ENCODE measurements at places on chromosomes 13 and 19. TPM values are rescaled to one million over a fixed set of nuclear protein-coding genes. Genes with fewer than 3 reads are reported as not detected.

KLK15 gene
- not detected for total RNA-seq

HAUS8 gene
- total RNA-seq = 2.7 TPM

CCNE1 gene
- total RNA-seq = 1.2 TPM

TNFSF9 gene
- 1.5 TPM for total RNA-seq

KXD1 gene
- 20.9 TPM for total RNA-seq

FXYD1 gene
- 0.74 TPM for total RNA-seq

COMP gene
- under 0.01 TPM for total RNA-seq

MYO1F gene
- total RNA-seq = 2.5 TPM

RNF113B gene
- total RNA-seq = not detected

ZNF526 gene
- total RNA-seq = 3.7 TPM

MAMSTR gene
- 0.74 TPM for total RNA-seq

NXNL1 gene
- not detected for total RNA-seq

GPR12 gene
- 38.6 TPM for total RNA-seq

SULT2A1 gene
- not detected for total RNA-seq

MED4 gene
- total RNA-seq = 29.3 TPM

OLFM4 gene
- 1.5 TPM for total RNA-seq

NCAN gene
- 238 TPM for total RNA-seq

WDR88 gene
- not detected for total RNA-seq

MUC16 gene
- total RNA-seq = not detected

TPTE2 gene
- total RNA-seq = 0.25 TPM

C1QTNF9B gene
- not detected for total RNA-seq

OR4F17 gene
- total RNA-seq = not detected

MYO16 gene
- 100 TPM for total RNA-seq

CYP4F22 gene
- 0.25 TPM for total RNA-seq

DOCK6 gene
- 2.5 TPM for total RNA-seq

FBXO17 gene
- total RNA-seq = 3.7 TPM

PSG1 gene
- not detected for total RNA-seq

FAM216B gene
- total RNA-seq = 0.74 TPM

ZNF835 gene
- total RNA-seq = 4.9 TPM

SMIM44 gene
- total RNA-seq = not detected

DIRAS1 gene
- 21.4 TPM for total RNA-seq

CACNG7 gene
- total RNA-seq = 12.0 TPM

KPTN gene
- total RNA-seq = 5.7 TPM

PRTN3 gene
- 1.5 TPM for total RNA-seq

ADGRE3 gene
- total RNA-seq = not detected

IZUMO1 gene
- not detected for total RNA-seq

ZNF841 gene
- total RNA-seq = 42.8 TPM

ZNF626 gene
- total RNA-seq = 29.3 TPM

ERFL gene
- not detected for total RNA-seq

TNFSF11 gene
- not detected for total RNA-seq

THSD1 gene
- 6.9 TPM for total RNA-seq

DKKL1 gene
- not detected for total RNA-seq

SIAH3 gene
- 12.5 TPM for total RNA-seq

AMER2 gene
- 129 TPM for total RNA-seq

CPB2 gene
- not detected for total RNA-seq

GARIN5A gene
- 0.98 TPM for total RNA-seq

SIN3B gene
- total RNA-seq = 50.6 TPM

AMH gene
- 0.74 TPM for total RNA-seq

POU2F2 gene
- total RNA-seq = 4.9 TPM

ZNF681 gene
- total RNA-seq = 14.3 TPM

HRC gene
- 0.25 TPM for total RNA-seq

KLK5 gene
- not detected for total RNA-seq

IRS2 gene
- total RNA-seq = 16.7 TPM
